Fibroblast of skin of abdomen (primary cell): ENCODE measurements at places on chromosomes 7 and 10.
A peak's percentile ranks its signal among the peaks of the same experiment; 100 is the strongest.

- no peak for DNase-seq
These were observed 56.6 kb downstream of the SPOCK2 start for GRCh38 chr10:72031706-72032105.

GRCh38 chr7:149729983-149730801 lies 43.2 kb downstream of the ZNF467 start:
- no peak for DNase-seq

DNA sequence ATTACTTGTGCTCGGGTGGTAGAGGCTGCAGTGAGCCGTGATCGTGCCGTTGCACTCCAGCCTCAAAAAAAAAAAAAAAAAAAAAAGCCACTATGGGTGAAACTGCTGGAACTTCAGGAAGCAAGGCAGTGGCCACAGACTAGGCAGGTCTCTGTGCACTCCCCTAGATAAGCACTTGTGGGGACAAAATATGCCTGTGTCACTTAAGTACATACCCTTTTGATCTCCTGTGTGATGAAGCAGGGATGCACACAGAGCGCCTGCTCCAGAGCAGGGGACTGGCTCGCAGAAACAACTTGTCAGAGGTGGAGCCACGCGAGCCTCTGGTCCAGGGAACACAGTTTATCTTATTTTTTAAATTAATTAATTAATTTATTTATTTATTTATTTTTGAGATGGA lies 42.9 kb upstream of the PSAP start:
- DNase-seq = no peak

GRCh38 chr7:146655928-146656797 lies 539.6 kb downstream of the CNTNAP2 start:
- peak; percentile 78 for DNase-seq

GRCh38 chr10:52729271-52730104 lies 43.1 kb downstream of the MBL2 start:
- DNase-seq = peak; percentile 26

GRCh38 chr7:70728872-70729552 lies 402.9 kb upstream of the GALNT17 start:
- DNase-seq = no peak

DNA sequence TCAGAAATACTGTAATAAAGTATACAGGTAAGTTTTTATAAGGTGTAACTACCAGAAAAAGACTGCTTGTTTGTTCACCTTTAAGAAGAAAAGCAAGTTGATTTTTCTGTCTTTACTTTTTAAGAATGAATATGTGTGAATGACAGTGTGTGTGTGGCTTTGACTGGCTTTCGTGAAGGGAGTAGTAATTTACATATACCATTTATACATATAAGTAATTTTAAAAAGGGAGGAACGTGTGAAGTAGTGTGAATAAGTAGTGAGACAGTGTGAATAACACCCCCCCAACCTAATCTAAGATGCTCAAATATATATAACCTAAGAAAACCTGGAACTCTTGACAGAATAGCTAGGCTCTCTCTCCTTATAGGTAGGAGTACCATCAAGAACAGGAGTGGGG lies 33.2 kb downstream of the RBM33 start:
- DNase-seq = no peak

GRCh38 chr7:1052031-1052818 lies 7.9 kb downstream of the GPR146 start:
- no peak for DNase-seq

DNA sequence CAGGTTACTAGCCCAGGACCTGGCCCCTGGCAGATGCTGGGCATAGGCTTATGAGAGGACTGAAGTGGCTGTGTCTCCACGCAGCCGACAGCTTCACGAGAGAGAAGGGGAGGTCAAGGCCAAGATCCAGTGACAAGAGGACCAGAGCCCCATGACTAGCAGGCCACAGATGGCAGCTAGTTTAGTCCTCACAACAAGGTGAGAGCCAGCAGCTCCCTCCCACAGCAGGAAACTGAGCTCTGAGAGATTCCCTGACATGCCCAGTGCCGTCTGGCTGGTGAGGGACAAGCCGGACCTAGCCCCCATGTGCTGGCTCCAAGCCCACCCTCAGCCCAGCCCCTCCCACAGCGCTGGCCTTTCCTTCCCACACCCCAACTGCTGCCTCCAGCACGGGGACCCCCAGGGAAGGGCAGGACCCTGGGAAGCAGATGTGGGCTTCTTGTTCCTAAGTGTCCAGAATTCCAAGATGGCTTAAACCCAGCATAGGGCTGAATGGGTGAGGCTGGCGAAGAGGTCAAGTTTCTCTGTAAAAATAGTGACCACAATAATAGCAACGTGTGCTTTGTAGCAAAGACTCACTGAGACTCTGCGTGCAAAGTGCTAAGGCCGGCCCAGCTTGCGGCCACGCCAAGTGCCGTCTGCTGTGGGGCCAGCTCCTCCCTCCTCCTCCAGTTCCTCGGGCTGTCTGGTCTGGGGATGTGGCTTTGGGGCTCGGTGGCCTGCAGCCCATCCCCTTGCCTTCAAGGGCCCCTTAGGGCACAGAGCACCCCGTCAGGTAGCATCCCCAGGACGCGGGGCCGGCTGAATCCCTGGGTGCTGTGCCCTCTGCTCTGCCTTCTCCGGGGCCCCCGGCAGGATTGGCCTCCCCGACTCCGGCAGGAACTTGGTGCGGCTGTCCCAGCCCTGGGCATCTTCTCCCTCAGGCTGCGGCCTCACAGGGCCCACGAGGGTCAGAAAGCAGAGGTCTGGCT lies 7.8 kb upstream of the FAM20C start:
- no peak for DNase-seq

DNA sequence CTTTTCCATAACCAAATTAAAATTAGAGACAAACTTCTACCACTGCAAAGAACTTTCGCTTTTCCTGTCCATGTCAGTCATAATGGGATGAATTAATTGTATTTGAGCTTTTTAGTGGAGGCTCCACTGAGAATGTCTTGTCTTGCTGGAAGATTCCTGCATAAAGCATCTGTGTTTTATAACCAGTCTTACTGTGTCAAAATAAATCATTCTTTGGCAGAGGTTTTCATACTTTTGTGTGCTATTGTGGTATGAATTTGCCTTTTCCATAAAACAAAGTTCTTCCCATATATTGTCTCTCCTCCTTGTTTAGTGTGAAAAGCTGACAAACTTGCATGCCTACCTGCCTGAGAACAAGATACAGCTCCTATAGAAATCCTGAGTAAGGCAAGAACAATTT lies 124.8 kb upstream of the CCDC6 start:
- DNase-seq = peak; percentile 24

DNA sequence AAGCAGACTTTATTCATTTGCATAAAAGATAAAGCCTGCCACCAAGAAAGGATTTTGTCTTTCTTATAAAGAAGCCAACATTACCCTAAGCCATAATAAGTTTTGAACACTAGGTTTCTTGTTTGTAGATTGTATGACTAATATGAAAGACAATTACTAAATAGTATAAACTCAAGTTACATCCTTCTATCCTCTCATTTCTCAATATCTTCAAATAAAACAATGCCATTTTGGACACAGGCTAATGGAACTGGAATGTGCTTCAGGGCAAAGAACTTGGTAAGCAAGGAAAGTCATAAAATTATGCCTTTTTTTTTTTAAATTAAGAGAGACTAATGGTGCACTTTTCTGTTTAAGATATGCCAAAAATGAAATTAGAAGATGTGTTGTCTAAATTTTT lies 137.7 kb downstream of the DKK1 start:
- peak; percentile 57 for DNase-seq

DNA sequence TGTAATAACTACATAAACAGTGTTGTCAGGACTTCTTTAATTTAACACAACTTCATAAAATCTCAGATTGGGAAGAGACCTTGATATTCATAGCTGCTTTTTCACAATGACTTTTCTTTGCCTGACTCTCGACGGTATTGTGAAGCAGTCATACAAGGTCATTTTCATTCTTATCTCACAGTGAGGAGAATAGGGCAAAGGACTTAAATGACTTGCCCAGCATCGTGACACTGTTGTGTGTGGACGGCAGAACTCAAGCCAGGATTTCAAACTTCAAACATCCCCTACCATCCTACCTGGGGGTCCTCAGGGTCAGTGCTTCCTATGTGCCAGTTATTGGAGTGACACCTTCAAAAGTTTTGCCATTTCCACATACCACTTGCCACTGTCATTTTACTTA lies 138.5 kb upstream of the GDF10 start:
- no peak for DNase-seq

DNA sequence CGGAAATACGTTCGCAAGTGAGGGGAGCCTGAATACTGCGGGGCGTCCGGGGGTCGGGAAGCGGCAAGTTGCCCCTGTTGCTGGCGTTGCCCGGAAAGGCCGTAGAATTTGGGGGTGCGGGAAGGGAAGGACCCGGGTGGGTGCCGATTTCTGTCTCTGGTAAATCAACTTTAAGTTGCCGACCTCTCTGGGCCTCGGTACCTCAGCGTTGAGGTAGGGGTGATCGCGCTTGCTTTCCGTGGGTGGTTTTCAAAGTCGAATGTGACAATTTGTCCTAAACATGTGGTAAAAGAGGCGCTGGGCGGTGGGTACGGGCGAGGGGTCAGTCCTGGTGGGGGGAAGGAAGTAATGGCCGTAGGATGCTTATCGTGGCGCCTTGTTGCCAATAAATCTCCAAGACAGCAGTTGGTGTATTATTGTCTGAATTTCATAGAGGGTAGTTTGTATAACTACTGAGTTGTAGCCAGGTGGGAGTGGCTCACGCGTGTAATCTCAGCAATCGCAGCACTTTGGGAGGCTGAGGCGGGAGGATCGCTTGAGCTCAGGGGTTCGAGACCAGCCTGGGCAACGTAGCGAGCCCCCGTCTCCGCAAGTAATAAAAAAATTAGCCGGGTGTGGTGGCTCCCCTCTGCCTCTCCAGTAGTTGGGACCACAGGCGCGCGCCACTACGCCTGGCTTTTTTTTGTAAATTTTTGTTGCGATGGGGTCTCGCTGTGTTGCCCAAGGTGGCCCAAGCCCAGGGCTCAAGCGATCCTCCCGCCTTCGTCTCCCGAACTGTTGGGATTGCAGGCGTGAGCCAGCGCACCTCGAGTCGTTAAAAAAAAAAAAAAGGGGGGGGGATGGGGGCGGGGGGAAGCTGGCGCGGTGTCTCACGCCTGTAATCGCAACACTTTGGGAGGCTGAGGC lies 644 bp downstream of the BUD23 start:
- no peak for DNase-seq

GRCh38 chr7:42429339-42429738 lies 192.3 kb upstream of the GLI3 start:
- DNase-seq = no peak

GRCh38 chr7:65325793-65326432 lies 47.7 kb upstream of the ZNF92 start:
- no peak for DNase-seq

GRCh38 chr10:53239873-53240272 lies 467.3 kb upstream of the MBL2 start:
- no peak for DNase-seq

DNA sequence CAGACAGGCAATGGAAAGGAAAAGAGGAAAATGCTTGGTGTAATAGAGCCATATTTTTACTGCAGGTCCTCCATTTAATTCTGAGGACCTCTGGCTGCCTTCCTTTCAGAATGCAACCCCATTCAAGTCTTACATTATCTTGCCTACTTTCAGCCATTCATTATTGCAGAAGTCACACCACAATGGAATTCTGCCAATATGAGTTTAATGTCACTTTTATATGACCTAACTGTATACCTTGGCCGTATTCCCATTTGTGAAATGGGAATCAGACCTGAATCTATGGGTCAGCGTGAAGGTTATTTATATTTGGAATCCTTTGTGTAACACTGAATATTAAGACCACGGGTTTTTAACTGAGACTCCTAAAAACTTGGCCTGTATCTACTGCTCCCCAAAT lies 241.7 kb upstream of the AOAH start:
- DNase-seq = no peak

GRCh38 chr7:66602159-66602558 lies 26.5 kb upstream of the KCTD7 start:
- no peak for DNase-seq

DNA sequence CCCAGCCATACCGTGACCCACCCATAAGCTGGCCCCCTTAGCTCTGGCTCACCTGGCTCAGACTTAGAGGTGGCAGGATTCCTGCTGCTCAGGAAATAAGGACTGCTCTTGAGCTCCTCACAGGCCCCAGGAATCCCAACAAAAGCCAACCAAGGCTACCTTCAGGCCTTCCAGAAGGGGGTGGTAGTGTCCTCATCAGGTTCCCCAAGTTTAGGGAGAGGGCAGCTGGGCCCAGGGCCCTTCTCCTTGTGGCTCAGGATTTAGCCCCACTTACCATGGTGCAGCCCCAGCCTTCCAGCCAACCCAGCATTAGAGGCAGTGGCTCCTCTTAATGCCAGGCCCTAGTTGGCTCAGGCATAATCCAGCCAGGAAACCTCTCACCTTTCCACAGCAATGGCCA lies 23.5 kb downstream of the NPFFR1 start:
- DNase-seq = no peak

DNA sequence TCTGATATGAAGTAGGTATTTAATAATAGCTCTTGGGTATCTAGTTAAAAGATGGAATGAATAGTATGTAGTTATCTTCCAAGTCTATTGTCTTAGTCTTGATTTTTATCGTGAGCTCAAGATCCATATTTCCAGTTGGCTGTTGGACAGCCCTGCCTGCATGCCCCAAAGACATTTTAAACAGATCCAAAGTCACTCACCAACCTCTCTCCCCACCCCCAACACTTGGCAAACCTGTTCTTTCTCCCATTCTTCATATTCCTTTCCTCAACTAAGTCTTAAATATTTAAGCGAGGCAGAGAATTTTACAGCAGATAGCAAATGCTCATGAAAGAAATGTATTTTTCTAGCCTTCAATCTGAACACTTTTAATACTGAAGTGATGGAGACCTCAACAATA lies 80.7 kb upstream of the PALS2 start:
- DNase-seq = no peak

DNA sequence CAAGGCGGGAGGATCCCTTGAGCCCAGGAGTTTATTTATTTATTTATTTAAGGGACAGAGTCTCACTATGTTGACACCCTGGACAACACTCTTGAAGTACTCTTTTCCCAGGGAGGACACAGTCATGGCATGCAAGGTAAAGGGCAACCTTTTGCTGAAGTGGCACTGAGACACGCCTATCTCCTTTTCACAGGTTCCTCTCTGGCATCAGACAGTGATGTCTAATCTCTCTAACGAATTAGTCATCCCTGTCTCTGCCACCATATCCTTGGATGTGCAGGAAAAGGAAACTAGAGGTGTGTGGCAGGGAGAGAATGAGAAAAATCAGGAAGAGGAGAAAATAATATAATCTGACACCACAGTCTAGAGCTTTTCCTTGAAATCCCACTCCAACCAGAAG lies 19.5 kb downstream of the CPVL start:
- no peak for DNase-seq

DNA sequence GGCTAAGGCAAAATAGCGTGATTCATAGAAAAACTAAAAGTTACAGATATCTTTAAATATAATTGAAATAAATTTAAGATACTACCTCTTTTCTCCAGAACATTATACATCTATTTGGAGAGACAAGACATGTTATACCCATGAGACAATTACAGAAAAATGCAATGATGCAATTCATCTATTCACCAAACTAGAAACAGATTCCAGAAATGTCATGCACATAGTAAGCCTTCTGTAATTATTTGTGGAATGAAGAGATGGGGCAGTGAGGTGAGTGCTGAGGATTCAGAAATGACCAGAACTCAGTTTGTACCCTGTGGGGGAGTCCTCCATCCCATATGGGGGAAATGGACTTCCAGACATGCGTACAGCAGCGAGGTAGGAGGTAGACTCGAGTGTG lies 99.4 kb downstream of the MKX start:
- DNase-seq = peak; percentile 90

GRCh38 chr7:93719546-93719945 lies 145.0 kb upstream of the CALCR start:
- peak; percentile 66 for DNase-seq

GRCh38 chr7:117995850-117996650 lies 122.8 kb upstream of the CTTNBP2 start:
- peak; percentile 1 for DNase-seq
